ENCODE measurements at places on chromosomes 1 and 21. TPM values are rescaled to one million over a fixed set of nuclear protein-coding genes. Genes with fewer than 3 reads are reported as not detected.

DNA sequence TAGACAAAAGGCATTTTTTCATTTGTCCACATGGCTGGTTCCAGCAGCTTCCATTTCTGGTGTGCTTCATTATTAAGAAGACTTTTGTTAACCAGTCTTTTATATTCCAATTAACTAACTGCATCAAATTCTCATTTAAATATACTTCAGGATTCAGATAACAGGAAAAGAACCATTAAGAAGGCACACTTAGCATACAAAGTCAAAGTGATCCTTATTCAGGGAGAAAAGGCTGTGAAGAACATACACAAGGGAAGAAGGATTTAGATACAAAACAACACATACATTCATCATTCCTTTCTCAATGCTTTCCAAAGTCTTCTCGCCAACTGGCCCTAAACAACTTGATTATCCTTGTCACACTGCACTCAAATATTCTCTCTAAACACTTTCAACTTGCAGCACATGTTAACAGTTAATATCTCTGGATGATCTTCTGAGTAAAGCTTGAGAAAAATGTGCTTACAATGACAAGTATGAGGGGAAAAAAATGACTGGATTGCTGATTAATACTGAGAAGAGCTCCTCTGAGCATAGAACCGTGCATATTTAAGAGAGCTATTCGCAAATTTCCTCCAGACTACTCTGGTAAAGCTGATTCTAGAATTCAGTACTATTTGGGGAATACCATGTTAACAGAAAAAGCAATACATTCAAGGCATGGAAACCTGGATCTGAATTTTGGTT is 225.2 kb upstream of the TNR start:
- peak; percentile 47 for DNase-seq

DNA sequence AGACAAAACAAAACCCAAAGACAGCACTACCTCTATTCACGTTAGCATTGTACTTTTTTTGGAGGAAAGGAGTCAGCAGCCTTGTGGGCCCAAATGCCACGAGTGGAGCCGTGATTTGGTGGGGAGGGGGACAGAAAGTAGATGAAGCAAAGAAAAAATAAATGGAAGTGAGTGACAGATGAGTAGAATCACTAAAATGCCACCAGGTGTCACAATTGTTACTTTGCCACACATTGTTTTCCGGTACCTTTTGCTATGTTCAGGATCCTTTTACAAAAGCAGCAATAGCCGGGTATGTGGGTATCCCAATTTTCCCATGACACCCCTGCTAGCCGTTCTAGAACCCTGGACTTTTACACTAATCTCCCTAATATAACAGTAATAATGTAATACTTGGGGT is 85.0 kb upstream of the AK4 start:
- DNase-seq: no peak

GRCh38 chr1:112544011-112544688 is 35.4 kb downstream of the WNT2B start:
- peak; percentile 87 for DNase-seq

GRCh38 chr1:37901191-37901892 is 42.0 kb upstream of the MTF1 start:
- DNase-seq: no peak

DNA sequence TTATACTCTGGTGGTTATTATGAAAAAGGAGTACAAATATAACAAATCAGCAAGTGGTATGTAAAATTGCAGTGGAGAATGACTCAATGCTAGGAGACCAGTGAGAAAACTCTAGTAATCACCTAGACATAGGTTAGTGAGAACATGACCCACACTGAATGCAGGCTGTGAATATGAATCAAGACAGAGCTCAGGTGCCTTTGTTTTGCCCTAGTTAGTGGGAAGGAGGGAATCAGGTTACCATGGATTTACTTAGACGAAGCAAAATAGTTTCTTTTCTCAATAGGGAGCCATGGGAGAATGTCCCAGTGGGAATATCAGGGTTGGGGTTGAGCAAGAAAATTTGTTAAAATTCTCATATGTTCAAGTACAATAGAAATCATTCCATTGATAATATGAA is 10.6 kb upstream of the GCLM start:
- no peak for DNase-seq

DNA sequence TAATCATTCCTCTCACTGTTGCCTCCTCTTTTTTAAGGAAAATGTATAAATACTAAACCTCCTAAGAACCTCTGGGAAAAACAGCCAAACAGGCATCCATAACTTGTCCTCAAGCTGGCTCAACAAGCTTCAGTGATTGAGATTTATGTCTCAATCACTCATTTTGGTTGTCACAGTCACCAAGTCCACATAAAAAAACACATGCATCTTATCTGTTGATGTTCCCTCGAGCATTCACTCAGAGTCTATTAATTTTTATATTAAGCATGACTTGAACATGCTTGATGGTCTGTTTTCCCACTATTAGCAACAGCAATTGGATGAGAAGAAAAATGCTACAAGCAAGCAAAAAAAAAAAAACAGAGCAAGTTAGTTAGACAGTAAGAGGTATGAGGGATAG is 254.3 kb downstream of the RGS7 start:
- no peak for DNase-seq

KAZN gene
- total RNA-seq: 13.0 TPM

ACTL8 gene
- total RNA-seq: not detected

- DNase-seq: no peak
Measured at GRCh38 chr1:31318146-31318545, 21.3 kb downstream of the ZCCHC17 start.

GRCh38 chr1:43031316-43032203 is 72.9 kb upstream of the SLC2A1 start:
- no peak for DNase-seq

SHE gene
- total RNA-seq: not detected

COL9A2 gene
- 0.30 TPM for total RNA-seq
